ENCODE measurements at places on chromosomes 6 and 20. TPM values are rescaled to one million over a fixed set of nuclear protein-coding genes. Genes with fewer than 3 reads are reported as not detected.

DNA sequence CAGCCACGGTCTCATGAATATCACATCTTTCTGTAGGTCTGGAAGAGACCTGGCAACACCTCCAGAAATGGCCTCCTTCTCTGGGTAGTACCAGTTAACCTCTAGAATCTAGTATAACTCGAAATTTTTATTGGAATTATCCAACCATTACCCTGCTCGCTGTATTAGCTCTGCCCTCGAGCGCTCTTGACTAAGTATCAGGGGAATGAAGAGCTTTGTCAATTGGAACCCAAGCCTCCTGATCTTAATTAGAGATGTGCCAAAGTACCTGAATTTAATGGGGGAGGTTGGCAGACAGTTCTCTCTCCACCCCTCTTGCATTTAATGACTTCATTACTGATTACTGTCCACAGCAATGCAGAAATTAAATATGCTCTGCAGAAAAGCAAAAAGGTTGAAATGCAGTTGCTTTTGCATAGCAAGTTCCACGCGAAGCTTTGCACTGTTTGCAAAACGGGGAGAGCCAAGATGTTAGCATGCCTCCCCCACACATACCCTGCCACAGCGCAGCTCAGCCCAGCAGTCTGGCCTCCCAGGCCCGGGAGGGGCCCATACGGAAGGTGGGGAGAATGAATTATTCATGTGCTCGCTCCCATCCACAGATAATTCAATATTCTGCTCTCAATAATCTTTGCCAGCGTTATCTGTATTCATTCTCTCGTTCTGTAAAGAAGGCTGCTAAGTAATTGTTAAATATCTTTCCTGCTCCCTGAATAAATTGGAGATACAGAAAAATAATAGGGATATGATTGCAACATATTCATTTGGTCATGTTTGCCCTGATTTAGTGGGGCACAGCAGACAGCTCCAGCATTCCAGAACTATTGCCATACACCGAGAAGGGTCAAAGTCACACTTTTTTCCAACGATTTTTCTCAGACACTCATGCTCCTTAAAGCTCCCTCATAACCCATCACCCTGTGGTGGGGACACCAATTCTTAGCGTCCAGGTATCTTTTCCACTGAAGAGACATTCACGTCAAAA, 305.8 kb downstream of the CDH26 start:
- DNase-seq = no peak

OR12D3 gene
- not detected for total RNA-seq

PRICKLE4 gene
- total RNA-seq = 3.8 TPM

- DNase-seq = no peak
Measured at GRCh38 chr6:52373151-52373690, 11.3 kb downstream of the PAQR8 start.

MYO6 gene
- total RNA-seq = 5.5 TPM

GRCh38 chr6:146433881-146434731, 109.5 kb upstream of the RAB32 start:
- peak; percentile 29 for DNase-seq

ZNF133 gene
- total RNA-seq = 6.3 TPM

- no peak for DNase-seq
Measured at GRCh38 chr6:65637289-65638046, 69.6 kb downstream of the EYS start.

MYCT1 gene
- total RNA-seq = 15.3 TPM

DPPA5 gene
- not detected for total RNA-seq

GPR31 gene
- total RNA-seq = not detected

DNA sequence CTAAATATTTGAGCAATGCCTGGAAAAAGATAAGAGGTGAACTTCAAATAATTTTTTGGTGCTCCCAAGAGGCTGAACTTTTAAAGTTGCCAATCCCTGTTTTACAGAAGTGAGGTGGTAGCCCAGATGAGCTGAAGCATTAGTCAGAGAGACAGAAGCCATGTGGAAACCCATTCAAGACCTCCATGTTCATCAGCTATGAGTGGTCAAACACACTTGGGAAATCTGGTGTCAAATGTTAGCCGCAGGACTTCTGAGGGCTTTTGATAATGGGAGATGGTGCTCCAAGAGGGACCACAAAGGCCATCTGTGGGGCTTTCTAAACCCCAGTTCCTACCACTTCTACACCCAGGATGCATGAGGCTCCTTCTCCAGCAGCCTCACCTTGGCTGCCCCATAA, 77.5 kb upstream of the MRPS10 start:
- DNase-seq = no peak

DNA sequence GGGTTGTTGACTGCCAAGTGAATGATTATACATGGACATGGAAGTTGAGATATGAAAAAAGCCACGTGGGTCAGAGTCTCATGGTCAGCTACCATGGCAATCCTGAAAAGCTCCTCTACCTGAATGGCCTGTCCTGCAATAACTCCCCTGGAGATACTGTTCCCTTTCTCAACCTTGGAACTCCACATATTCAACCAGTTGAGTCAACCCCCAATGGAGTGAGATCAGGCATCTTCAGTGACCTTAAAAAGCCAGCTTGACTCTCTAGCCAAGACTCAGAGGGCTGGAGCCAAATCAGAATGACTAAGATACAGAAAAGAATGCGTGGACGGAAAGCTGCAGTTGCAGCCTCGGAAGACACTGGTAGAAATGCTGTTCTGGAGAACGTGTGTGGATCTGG, 341.3 kb downstream of the FOXA2 start:
- no peak for DNase-seq

- DNase-seq = no peak
Measured at GRCh38 chr6:36686668-36687513, 8.4 kb downstream of the CDKN1A start.

DNA sequence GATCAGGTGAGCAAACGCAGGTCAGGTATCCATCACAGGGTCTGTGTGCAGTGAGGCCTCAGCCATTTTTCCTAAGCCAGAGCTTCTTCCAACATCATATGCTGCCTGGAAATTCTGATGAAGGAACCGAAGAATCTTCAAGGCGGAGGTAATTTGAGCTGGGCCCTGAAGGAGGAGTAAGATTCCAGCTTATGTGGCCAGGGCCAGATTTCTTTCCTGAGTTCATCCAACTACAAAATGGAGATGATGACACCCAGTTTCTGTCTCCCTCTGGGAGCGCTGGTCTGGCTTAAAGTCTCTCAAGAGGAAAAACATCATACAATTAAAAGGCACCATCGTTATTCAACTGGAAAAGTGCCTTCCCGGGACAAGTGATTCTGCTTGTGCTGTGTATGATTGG, 6.9 kb upstream of the MANBAL start:
- DNase-seq = no peak

DNA sequence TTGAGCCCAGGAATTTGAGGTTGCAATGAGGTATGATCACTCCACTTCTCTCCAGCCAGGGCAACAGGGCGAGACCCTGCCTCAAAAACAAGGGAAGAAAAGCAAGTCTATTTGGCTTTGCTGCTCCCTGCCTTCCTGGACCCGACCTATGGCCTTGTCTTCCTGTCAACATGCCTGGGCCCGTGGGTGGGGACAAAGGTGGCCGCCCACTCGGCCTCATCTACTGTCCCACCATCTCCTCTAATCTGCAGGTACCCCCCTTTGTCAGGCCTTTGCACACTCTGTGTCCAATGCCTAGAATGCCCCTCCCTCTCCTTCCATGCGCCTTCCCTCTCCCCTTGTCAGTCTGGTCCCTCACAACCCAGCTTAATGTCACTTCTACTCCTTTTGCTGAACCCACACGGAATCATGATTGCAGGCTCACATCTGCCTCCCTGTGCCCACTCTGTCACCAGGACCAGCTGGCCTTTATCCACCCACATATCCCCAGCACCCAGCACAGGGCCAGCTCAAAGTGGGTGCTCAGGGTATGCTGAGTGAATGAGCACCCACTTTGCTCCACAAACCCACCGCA, 40.3 kb downstream of the MDFI start:
- DNase-seq = no peak

GRCh38 chr20:24998121-24998520, 5.6 kb upstream of the APMAP start:
- no peak for DNase-seq

DNA sequence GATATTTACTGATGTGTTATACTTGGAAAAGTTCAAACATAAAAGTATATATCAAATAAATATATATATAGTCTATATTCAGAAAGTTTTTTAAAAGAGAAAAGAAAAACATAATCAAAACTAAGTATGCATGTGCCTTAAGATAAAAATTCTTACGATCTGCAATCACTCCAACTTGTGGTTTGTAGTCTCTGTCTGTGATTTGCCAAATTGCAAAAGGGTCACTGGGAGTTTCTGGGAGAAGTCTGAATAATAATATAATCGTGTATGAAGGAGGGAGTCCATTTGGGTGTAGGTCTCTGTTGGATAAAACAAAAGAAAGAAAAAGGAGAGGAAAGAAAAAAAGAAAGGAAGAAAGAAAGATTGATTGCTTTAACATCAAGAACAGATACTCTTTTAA, 92.4 kb downstream of the COL12A1 start:
- DNase-seq = no peak

MATN4 gene
- total RNA-seq = not detected

DNA sequence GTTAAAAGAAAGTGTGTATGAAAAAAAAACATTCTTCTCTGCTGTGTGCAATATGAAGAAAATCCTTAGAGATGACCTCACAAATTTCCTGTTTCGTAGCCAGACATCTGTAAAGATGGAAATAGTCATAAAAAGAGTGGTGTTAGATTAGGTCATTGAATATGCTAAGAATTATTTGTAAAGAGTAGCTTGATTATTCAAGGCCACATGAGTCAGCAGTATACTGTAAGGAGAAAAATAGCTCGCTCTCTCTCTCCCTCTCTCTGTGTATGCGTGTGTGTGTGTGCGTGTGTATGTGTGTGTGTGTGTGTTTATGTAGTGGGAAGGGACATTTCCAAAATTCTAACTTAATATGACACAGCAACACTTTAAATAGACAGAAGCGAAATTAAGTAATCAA, 78.8 kb downstream of the PTCHD4 start:
- no peak for DNase-seq

DNA sequence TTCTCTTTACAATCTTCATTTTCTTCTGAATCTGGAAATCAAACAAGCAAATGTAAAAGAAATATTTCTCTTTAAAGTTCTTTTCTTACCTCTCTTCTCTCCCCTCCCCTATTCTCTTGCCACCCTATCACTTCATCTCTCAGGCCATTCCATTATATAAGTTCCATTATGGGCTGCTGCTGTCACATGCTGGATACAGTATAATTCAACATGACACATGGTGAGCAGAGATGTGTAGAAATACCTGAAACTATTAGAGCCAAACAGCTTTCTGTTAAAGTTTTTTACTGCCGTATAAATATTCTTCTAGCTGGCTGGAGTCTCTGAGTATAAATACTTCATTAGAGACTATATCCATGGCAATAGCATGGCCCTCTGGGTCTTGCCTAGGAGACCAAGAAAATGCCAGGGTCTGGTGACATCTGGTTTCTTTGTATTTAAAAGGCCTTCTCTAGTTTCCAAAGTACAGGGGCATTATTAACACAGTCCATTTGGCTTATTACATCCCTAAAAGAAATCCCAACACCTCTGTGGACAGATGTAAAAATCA, 139.6 kb downstream of the TFAP2B start:
- DNase-seq = no peak

ECT2L gene
- total RNA-seq = 0.37 TPM

- DNase-seq = no peak
Measured at GRCh38 chr20:48776306-48776705, 51.5 kb downstream of the PREX1 start.

GRCh38 chr6:27668442-27669294, 195.8 kb upstream of the ZNF184 start:
- DNase-seq = no peak

DNA sequence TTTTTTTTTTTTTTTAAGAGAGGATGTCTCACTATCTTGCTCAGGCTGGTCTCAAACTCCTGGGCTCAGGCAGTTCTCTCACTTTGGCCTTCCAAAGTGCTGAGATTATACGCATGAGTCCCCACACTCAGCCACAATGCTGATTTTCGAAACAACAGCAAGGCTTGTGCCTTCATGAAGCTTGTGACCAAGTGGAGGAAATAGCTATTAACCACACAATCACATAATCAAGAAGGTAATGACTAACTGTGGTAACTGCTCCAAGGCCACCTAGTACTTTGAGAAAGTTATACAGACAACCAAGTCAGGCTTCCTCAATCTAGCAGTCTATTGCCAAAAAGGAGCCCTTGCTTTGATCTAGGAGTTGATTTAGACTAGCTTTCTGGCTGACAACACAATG, 46.3 kb downstream of the SOD2 start:
- DNase-seq = no peak

MYLK2 gene
- total RNA-seq = 0.10 TPM

GRCh38 chr20:40276301-40276700, 412.7 kb downstream of the MAFB start:
- DNase-seq = peak; percentile 74

GRCh38 chr20:46857061-46857831, 37.4 kb upstream of the EYA2 start:
- DNase-seq = no peak

- no peak for DNase-seq
Measured at GRCh38 chr6:39281312-39281980, 32.8 kb downstream of the KCNK17 start.

- DNase-seq = no peak
Measured at GRCh38 chr20:31560746-31561598, 44.1 kb upstream of the ID1 start.

- no peak for DNase-seq
Measured at GRCh38 chr6:96094077-96094476, 78.3 kb downstream of the FUT9 start.

SLC32A1 gene
- total RNA-seq = not detected

- no peak for DNase-seq
Measured at GRCh38 chr6:159262586-159262985, 93.4 kb downstream of the FNDC1 start.

GRCh38 chr6:129472239-129472638, 237.7 kb downstream of the ARHGAP18 start:
- no peak for DNase-seq

- no peak for DNase-seq
Measured at GRCh38 chr6:99905209-99906106, 88.6 kb downstream of the MCHR2 start.

DNA sequence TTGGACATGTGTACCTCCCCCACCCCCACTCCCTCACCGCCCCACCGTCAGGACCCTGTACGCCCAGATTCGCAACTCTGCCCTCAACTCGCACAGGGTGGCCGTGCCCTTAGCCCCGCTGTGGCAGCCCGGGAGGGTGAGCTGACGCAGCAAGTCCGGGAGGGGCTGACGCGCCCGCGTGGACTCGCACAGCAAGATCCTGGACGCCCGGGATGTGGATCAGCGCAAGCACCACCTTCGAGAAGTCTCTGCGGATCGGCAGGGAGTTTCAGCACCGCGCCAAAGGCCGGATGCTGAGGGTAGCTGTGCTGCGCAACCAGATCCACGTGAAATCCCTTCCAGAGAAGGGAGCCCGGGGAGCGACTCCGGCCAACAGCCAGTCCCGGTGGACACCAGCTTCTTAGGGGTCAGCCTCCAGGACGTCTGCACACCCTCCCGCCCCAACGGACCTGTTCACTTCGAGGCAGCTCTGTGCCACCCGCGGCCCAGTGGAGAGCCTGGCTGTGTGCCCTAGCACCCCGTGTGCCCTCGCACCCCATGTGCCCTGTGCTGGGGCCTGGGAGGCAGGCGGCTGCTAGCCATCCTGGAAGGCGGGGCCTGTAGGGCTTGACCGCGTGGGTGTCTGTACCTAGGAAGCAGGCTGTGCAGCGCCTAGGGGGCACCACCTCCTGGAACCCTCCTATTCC, 6.7 kb upstream of the GJA10 start:
- DNase-seq = no peak

TOX2 gene
- total RNA-seq = 0.47 TPM

Measured in left ventricle myocardium superior (tissue), 1 donor.